Thyroid gland (tissue), 4 donors: ENCODE measurements at places on chromosomes 13 and 19. TPM values are rescaled to one million over a fixed set of nuclear protein-coding genes. Genes with fewer than 3 reads are reported as not detected.

GRCh38 chr13:27728271-27728670 lies 64.0 kb upstream of the GSX1 start:
- H3K27me3 ChIP-seq: no peaks in the 10 kb centered on the region
- no peak for DNase-seq
- no peaks in the 10 kb centered on the region for H3K4me1 ChIP-seq
- H3K27ac ChIP-seq: no peak overlapping the region
- H3K4me3 ChIP-seq: no peak overlapping the region

- H3K27ac ChIP-seq: no peak overlapping the region
- H3K4me1 ChIP-seq: no peaks in the 10 kb centered on the region
- no peak overlapping the region for H3K4me3 ChIP-seq
- DNase-seq: no peak
- no peaks in the 10 kb centered on the region for H3K27me3 ChIP-seq
- no peaks in the 10 kb centered on the region for H3K36me3 ChIP-seq
Measured at GRCh38 chr13:41763782-41764181, 197.1 kb downstream of the VWA8 start.

DNA sequence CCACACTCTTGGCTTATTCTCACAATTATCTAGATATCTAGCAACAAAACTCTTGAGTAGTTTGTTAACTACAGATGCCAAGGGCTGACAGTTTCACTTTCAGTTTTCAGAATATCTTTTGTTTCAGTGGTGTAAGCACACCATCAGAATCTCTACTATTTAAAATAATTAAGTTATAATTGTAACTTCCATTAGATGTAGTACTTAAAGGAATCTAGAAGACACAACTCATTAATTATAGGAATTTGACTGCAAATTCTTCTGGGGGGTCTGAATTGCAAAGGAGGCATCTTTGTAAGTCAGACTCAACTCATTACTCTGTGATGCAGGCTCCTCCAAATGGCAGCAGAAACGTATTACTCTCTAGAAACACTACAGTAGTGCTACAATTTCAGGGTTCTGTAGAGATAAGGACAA lies 44.9 kb upstream of the USPL1 start:
- H3K36me3 ChIP-seq: no peaks in the 10 kb centered on the region
- H3K27me3 ChIP-seq: no peaks in the 10 kb centered on the region
- DNase-seq: no peak
- H3K4me1 ChIP-seq: peaks cover 4% of the 10 kb centered on the region
- peak overlapping the region; percentile 63 for H3K27ac ChIP-seq

- H3K27ac ChIP-seq: peak overlapping the region; percentile 25
- no peaks in the 10 kb centered on the region for H3K36me3 ChIP-seq
- no peaks in the 10 kb centered on the region for H3K27me3 ChIP-seq
- H3K4me1 ChIP-seq: no peaks in the 10 kb centered on the region
- no peak for DNase-seq
Measured at GRCh38 chr13:46679369-46680120, 117.4 kb downstream of the ESD start.

GRCh38 chr13:110445183-110445582 lies 116.3 kb downstream of the RAB20 start:
- no peak for DNase-seq
- H3K36me3 ChIP-seq: peaks cover 24% of the 10 kb centered on the region
- H3K27me3 ChIP-seq: no peaks in the 10 kb centered on the region
- H3K4me3 ChIP-seq: no peak overlapping the region

DNA sequence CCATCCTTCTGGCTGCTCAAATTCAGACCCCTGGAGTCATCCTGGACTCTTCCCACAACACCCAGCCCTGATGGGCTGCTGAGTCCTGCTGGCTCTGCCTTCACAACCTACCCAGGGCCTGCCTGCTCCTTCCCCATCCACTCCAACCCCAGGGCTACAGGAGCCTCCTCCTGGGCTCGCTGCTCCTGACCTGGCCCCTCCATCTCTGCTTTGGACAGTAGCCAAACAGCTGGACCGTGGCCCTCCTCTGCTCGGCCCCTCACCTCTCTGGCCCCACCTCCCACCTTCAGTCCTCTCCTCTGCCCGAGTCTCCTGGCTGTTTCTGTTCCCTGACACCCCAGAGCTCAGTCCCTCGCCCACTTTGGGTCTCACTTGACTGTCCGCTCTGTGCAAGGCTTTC lies 66.7 kb downstream of the CEBPG start:
- no peak overlapping the region for H3K27ac ChIP-seq
- no peaks in the 10 kb centered on the region for H3K36me3 ChIP-seq
- H3K27me3 ChIP-seq: no peaks in the 10 kb centered on the region
- DNase-seq: no peak
- H3K4me1 ChIP-seq: no peaks in the 10 kb centered on the region

Gene OR10H1
- not detected for total RNA-seq

Gene NOVA2
- total RNA-seq: 3.2 TPM

DNA sequence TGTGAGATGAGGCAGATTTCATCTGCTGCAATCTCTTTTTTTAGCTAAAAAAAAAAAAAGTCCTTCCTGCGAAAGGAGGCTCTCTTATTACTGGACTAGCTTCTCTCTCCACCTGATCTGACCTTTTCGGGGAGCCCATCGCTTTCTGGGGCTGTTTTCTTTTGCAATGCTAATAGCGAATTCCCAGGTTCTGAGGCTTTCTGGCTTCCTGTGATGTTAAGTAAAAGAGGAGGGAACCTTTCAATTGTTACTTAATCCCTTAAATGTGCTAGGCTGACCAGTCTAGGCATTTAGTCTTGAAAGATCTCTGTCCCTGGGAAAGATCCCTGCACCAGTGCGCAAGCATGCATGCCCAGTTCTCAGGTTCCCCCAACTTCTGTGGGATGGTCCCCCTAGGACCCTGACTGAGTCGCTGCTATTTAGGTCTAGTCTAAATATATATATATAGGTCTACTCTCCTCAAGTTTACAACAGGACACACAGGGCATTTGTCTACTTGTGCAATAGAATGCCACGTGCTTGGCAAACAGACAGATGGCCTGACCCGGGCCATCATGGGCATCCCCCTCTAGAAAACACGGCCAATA lies 224.7 kb downstream of the ZNF536 start:
- no peaks in the 10 kb centered on the region for H3K27me3 ChIP-seq
- H3K4me1 ChIP-seq: peaks cover 7% of the 10 kb centered on the region
- DNase-seq: no peak
- H3K27ac ChIP-seq: no peak overlapping the region

DNA sequence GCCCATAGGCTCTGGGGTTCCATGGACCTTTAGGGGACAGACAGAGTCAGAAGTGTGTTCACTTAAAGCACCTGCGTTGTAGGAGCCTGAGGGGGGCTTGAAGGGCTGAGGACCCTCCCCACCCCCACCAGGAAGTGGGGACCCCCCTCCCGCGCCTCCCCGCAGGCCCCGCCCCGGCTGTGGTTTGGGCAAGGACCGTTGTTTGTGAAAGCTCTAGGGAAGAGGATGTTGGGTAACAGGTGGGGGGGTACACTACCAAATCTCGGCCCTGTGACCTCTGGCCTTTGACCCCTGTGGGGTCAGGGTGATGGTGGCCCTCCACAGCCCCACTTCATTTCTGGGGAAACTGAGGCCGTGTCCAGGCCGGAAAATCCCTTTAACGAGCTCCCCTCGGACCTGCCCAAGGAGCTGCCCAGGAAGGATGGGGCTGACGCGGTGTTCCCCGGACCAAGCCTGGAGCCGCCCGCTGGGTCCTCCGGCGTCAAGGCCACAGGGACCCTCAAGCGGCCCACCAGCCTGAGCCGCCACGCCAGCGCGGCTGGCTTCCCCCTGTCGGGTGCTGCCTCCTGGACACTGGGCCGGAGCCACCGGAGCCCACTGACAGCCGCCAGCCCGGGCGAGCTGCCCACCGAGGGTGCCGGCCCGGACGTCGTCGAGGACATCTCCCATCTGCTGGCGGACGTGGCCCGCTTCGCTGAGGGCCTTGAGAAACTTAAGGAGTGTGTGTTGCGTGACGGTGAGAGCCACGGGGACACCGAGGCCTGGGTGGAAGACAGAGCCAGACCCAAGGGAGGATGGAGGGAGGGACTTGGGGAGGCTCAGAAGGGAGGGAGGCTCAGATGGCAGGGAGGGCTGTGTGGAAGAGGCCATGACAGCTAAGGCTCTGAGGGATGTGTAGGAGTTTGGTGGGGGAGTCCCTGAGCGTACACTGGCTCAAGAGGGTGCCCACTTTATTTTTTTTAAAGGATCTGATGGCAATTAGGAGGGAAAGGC lies 1.3 kb downstream of the ARHGAP45 start:
- peaks cover 20% of the 10 kb centered on the region for H3K27me3 ChIP-seq
- peak; percentile 21 for DNase-seq
